ENCODE measurements at places on chromosomes 2 and 18.

- DNase-seq: no peak
These were observed 131.9 kb downstream of the MYO1B start for GRCh38 chr2:191376981-191377629.

DNA sequence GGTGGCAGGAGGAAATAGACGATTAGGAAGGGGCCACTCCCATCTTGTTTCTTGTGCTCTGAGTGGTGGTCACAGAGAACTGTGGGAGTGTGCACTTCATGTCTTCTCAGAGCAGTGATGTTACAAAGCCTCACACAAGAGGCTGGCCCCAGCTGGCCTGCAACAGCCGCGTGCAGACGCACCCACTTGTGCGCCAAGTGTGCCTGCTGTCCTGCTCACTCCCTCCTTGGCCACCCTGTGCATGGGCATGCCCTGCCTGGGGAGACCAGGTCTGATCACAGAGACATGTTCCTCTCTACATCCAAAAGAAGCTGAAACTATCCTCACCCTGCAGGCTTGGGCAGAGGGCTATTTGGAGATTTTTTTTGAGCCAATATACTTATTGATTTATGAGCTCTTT lies 108.4 kb downstream of the MRO start:
- no peak for DNase-seq

DNA sequence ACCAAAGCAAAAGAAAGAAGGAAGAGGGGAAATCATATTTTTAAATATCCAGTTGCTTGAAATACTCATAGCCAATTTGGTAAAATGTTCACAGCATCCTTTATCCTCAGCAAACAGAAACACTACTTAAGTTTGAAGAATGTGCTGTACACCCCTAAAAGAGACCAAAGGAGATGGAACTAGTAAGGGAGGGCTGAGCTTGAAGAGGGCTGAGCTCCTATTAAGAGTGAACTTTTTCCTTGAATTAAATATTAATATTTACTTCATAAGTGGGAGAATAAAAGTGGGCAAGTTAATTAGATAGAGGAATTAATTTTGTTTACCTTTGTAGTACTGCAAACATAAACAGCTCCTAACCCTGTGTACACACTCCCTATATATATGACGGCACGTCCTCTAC lies 7.0 kb downstream of the EVX2 start:
- DNase-seq: no peak

DNA sequence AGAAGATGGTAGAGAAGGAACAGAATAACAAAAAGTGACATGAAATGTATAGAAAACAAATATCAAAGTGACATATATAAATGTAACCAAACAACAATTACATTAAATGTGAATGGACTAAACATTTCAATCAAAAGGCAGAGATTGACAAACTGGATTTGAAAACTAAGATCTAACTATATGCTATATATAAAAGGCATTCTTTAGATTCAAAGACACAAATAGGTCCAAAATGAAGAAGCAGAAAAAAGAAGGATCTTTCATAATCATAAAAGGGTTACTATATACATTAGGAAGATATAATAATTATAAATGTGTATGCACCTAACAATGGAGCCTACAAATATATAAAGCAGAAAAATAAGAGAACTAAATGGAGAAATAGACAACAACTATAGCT lies 183.7 kb downstream of the METTL4 start:
- no peak for DNase-seq

DNA sequence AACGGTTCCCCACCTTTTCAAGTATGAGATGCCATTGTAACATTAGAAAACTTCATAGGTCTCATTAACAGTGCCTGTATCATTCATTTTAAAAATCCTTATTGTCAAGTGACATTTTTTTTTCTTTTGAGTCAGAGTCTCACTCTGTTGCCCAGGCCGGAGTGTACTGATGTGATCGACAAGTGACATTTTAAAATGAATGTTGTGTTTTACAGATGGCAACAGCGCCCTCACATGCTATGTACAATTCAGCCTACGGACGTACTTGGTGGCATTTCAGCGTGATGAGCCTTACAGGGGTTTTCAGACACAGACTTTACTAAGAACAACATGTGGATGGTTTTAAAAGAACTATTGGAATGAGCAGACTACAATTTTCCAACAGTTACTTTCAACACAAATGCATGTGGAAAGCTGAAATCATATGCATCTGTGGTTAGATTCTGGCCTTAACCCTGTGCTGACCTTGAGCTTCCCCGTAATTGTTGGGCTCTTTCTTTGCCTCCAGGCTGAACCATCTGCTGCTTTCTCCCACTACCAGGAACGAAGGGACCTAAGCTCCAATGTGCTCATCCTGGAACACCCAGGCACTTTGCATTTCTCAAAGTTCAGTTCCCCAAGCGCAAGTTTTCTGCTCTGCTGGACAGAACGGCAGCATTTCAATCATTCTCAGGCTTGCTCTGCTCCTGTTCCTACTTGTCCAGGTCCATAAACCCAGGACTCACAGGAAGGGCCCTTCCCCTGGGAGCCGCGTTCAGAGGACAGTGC lies 119.9 kb upstream of the NDUFV2 start:
- no peak for DNase-seq

GRCh38 chr2:239283961-239284795 lies 116.6 kb downstream of the HDAC4 start:
- no peak for DNase-seq

DNA sequence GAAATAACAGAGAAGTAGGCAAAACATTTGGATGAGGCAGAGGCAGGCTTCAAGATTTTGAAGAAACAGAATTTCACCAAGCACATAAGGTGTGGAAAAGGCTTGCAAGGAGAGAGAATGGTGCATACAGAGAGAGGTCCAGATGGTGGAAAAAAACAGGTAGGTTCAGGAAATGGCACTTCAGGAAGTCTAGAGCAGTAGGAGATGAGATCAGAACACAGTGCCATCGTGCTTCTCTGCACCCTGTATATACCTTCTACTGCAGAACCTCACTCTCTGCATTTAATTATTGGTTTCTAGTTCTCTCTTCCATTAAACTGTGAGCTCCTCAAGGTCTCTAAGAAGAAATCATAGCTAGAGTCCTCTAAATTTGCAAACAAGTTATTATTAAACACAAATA lies 2.4 kb downstream of the PAIP2B start:
- no peak for DNase-seq

- DNase-seq: no peak
These were observed 49.3 kb upstream of the MCM6 start for GRCh38 chr2:135925571-135925970.

DNA sequence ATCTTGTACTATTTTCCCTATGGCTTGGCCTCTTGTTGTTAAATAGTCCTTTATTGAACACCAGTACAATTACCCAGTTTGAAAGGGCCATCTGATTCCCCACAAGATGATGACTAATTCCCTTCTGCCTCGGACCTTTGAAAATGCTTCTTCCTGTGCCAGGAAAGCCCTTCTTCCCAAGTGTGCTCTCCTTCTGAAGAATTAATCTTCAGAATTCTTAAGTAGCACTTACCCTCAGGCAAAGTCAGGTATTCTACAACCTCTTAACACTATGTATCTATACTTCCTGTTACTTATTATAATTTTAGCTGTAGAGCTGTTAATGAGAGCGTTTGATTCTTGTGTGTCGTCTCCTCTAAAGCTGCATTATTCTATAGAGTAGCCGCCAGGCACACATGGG lies 28.6 kb upstream of the MEX3C start:
- no peak for DNase-seq

GRCh38 chr2:113080134-113080533 lies 12.4 kb downstream of the IL1F10 start:
- DNase-seq: peak; percentile 0

- DNase-seq: no peak
These were observed 135.7 kb downstream of the EVA1A start for GRCh38 chr2:75424936-75425619.

GRCh38 chr2:65070856-65071255 lies 14.6 kb downstream of the CEP68 start:
- DNase-seq: no peak

- no peak for DNase-seq
These were observed 25.1 kb downstream of the STAT4 start for GRCh38 chr2:191125646-191126045.

DNA sequence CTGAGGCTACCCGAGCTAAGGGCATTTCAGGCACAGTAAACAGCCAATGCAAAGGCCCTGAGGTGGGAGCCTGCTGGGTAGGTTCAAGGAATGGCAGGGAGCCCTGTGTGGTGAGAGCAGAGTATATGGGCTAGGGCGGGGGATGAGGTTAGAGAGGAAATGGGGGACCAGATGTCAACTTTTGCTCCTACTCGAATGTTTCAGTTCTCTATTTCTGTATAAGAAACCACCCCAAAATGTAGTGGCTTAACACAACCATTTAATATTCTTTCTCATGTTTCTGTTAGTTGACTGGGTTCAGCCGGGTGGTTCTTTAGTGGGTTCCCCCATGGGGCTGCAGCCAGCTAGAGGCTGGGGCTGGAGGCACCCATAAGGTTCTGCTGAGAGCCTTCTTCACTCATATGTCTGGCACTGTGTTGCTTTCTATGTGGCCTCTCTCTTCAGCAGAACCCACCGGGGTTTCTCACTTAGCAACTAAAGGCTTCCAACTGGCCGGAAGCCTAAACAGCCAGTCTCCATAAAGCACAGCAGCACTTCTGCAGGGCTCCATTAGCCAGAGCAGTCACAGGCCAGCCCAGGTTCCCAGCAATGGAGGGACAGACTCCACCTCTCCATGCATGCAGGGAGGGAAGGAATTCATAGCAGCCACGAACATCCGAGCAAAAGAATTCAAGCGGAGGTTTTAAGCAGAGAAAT lies 5.6 kb upstream of the ATOH8 start:
- DNase-seq: no peak

- DNase-seq: no peak
These were observed 94.8 kb upstream of the CXCR4 start for GRCh38 chr2:136212426-136213378.

DNA sequence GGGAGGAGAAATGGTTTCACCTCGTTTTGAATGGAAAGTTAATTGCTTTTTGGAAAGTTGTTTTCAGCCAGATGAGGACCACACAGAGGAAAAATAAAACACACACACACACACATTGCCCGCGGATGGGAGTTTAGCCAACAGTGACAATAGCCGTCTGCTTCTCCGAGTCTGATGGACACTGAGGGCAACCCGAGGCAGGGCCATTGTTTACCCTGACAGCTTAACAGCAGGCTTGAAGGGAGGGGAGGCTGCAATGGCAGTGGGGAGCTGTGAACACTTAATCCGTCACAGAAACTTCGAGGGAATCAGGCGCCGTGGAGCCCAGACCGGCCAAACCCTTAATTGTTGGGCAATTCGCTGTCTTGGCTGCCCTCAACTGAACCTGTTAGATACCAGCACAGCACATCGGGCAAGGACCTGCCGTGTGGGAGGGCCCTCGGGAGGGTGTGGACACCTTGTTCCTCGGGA lies 145.9 kb downstream of the ACKR3 start:
- DNase-seq: no peak

All from NCI-H1092 (cell line).